ENCODE measurements at places on chromosomes 16 and 17.
A peak's percentile ranks its signal among the peaks of the same experiment; 100 is the strongest.

GRCh38 chr16:79409978-79410377 is 190.6 kb downstream of the MAF start:
- no peaks in the 10 kb centered on the region for H3K36me3 ChIP-seq
- no peak overlapping the region for H3K4me3 ChIP-seq
- no peak overlapping the region for H3K27ac ChIP-seq
- H3K4me1 ChIP-seq, result peaks cover 16% of the 10 kb centered on the region
- H3K27me3 ChIP-seq, result peaks cover 24% of the 10 kb centered on the region

DNA sequence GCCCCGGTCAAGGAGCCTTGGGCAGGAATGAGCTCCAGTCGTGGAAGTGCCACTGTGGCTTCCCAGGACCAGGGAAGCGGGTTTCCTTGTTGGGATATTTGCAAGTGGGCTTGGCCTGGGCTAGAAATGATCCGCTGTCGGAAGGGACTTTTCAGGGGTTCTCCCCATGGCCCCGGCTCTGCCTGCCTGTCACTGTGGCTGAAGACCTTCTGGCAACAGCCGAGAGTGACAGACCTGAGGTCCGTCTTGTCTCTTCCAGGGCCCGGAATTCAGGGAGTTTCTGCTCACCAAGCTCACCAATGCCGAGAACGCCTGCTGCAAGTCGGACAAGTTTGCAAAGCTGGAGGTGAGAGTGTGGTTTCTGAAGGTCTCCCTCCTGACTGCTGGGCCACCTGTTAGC is 57.7 kb downstream of the OR1D5 start:
- H3K4me1 ChIP-seq, result peaks cover 9% of the 10 kb centered on the region
- H3K27me3 ChIP-seq, result no peaks in the 10 kb centered on the region
- H3K4me3 ChIP-seq, result no peak overlapping the region

DNA sequence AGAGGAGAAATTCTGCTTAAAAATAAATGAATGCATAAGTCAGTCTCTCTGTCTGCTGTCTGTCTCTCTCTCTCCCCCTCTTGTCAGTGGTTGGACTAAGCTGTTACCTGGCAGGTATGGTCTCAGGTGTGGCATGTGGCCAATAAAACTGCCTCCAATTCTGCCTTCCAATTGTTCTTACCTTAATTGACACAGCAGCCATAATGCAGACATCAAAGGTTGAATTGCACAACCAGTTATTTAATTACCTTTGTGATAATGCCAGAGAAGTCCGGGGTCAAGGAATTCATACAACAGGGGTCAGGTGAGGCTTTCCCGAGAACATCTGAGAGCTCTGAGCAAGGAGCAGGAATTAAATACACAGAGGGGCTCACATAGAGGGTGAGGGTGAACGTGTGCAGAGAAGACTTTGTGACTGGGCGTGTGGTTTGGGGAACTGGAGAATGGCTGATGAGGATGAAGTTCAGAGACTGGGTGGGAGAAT is 78.8 kb upstream of the CDYL2 start:
- DNase-seq, result no peak
- H3K4me1 ChIP-seq, result no peaks in the 10 kb centered on the region
- H3K4me3 ChIP-seq, result no peak overlapping the region

GRCh38 chr17:17391668-17392370 is 85.0 kb upstream of the MED9 start:
- H3K27me3 ChIP-seq, result peaks cover 4% of the 10 kb centered on the region
- no peak for DNase-seq
- no peaks in the 10 kb centered on the region for H3K36me3 ChIP-seq
- H3K4me3 ChIP-seq, result no peak overlapping the region
- H3K4me1 ChIP-seq, result no peaks in the 10 kb centered on the region

- H3K4me1 ChIP-seq, result no peaks in the 10 kb centered on the region
- no peak overlapping the region for H3K4me3 ChIP-seq
- no peak overlapping the region for H3K27ac ChIP-seq
- H3K27me3 ChIP-seq, result peaks cover 50% of the 10 kb centered on the region
- DNase-seq, result no peak
Measured at GRCh38 chr17:33196883-33197282, 96.2 kb downstream of the ASIC2 start.

DNA sequence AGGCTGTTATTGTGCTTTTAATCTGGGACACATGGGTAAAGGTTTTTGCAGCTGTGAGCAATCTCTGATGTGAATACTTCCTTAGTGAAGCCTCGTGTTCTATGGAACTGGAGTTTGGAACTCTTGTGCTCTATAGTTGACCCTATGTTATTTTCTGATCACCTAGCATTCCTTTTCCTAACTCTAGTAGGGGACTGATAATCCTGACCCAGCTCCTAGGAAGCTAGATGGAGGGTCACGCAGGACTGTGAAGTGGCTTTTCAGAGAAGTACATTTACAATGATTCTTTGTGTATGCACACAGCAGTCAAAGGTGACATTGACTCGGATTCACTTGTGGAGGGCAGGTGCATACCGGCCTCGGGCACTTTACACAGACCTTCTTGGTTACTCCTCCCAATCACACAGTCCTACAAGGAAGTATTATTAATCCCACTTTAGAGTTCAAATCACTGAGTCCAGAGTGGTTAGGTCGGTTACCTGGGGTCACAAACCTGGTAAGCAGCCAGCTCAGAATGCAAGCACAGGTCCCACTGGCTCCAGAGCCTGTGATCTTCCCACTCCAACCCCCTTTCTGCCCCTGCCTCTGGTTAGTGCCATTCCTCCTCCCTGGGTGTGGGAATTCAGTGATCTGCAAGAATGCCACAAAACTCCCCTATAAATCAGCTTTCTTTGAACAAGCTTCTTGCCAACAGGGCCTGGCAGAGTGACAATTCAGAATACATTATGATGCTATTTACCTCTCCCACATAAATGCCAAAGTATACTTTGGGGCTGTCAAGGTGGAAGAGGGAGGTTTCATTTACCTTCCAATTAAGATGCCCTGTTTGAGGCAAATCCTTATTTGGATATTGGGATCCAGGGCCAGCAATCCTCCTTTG is 7.1 kb downstream of the CHD9NB start:
- H3K27ac ChIP-seq, result peak overlapping the region; percentile 76
- H3K4me3 ChIP-seq, result peak overlapping the region; percentile 54
- no peaks in the 10 kb centered on the region for H3K36me3 ChIP-seq
- DNase-seq, result no peak

- no peak overlapping the region for H3K27ac ChIP-seq
- no peaks in the 10 kb centered on the region for H3K4me1 ChIP-seq
- H3K27me3 ChIP-seq, result no peaks in the 10 kb centered on the region
- H3K4me3 ChIP-seq, result no peak overlapping the region
Measured at GRCh38 chr17:63611354-63611753, 10.7 kb downstream of the TACO1 start.

All from type B pancreatic cell (in vitro differentiated cells).